ENCODE measurements at places on chromosomes 5 and 9. TPM values are rescaled to one million over a fixed set of nuclear protein-coding genes. Genes with fewer than 3 reads are reported as not detected.

Gene ITGA1
- total RNA-seq, result 0.37 TPM

GRCh38 chr5:164672205-164672604 lies 1166.8 kb downstream of the MAT2B start:
- H3K4me1 ChIP-seq, result no peaks in the 10 kb centered on the region
- H3K27ac ChIP-seq, result no peak overlapping the region
- no peak for DNase-seq

Gene CTSV
- 0.17 TPM for total RNA-seq

- no peak for DNase-seq
- H3K27ac ChIP-seq, result no peak overlapping the region
- H3K36me3 ChIP-seq, result no peaks in the 10 kb centered on the region
- H3K27me3 ChIP-seq, result peaks cover 11% of the 10 kb centered on the region
Observed at GRCh38 chr5:132224716-132225115, 2.9 kb downstream of the P4HA2 start.

GRCh38 chr5:172782169-172783039 lies 11.4 kb upstream of the DUSP1 start:
- DNase-seq, result no peak
- peaks cover 10% of the 10 kb centered on the region for H3K4me1 ChIP-seq
- no peak overlapping the region for H3K27ac ChIP-seq

DNA sequence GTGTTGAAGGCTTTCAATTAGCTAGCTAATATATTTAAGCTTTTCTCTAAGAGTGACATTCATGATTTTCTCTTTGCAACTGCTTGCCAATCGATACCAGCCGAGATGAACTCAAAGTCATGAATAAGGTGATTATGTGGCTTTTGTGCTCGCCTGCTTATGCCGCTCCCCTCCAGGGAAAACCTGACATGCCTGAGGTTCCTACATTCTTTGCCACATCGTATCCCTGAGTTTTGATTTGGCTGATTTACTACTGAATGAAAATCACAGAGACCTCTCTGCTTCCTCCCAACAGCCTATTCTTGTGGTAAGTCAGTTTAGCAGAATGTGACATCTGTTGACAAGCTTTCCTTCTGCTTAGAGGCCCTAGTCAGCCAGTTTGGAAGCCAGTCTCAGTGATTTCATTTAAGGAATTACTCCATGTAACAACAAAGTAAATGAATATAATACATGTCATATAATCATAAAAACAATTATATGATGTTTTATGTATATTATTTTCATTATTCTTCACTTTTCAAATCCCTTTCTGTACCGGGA lies 513.4 kb downstream of the CSNK1G3 start:
- H3K4me3 ChIP-seq, result no peak overlapping the region
- H3K27ac ChIP-seq, result no peak overlapping the region
- H3K27me3 ChIP-seq, result no peaks in the 10 kb centered on the region
- DNase-seq, result no peak
- no peaks in the 10 kb centered on the region for H3K4me1 ChIP-seq

Gene CTNND2
- total RNA-seq, result not detected

DNA sequence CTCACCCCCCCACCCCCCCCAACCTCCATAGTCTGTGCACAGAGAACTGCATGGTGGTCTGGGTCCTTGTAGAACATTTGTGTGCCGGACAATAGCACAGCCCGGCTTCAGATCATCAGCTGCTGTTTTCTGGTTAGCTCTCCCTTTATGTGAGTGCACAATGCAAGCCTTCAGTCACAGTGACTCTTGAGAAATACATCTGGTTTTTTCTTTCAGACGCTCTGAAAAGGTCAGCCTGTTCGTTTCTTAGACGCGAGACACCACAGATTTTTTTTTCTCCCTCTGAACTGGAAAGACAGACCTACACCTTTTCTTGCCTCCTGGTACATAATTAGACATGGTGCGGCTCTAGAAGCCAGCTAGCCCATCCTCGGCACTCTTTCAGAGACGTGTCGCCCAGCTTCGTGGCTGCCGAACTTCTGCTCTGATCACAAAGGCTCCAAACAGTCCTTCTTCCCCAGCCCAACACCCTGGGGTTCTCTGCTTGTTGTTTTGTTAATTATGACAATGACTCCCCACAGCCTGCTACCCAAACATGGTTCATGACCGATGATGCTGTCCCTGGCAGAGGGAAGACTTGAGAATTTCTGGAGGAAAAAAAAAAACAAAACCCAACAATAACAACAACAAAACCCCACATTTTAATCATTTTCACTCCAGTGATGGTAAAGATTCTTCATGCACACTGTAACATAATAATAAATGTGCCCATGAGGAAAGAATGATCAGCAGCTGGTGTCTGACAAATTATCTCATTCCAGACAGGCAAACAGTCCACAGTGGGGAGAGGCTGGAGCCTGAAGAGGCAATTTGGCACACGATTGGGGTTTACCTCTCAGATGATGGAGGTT lies 241.4 kb upstream of the ZNF462 start:
- no peak overlapping the region for H3K4me3 ChIP-seq
- no peak overlapping the region for H3K27ac ChIP-seq
- no peaks in the 10 kb centered on the region for H3K4me1 ChIP-seq
- no peaks in the 10 kb centered on the region for H3K36me3 ChIP-seq
- DNase-seq, result no peak

DNA sequence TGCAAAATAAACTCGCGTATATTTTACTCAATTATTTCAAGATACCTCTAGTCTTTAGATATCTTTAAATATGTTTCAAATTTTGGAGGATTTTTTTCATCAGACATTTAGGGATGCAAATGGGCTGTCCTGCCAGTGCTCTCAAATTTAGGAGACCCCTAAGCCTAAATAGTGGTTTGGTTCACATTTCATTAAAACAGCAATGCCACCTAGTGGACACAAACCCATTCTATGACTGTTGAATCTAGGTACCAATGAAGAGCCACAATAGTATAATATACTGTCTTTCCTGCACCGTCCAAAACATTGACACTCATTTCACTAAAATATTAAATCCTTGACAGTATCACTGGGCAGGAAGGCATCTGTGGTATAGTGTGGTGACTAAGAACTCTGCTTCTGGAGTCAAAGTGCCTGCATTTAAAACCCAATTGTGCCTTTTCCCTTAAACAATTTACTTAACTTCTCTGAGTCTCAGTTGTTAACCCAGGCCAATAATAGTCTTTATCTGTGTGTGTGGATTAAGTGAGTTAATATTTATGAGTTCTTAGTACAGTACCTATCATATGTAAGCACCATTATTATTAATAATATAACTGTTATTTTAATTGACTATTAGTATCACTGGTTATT lies 148.0 kb downstream of the RORB start:
- H3K36me3 ChIP-seq, result no peaks in the 10 kb centered on the region
- no peak overlapping the region for H3K27ac ChIP-seq
- DNase-seq, result no peak
- no peaks in the 10 kb centered on the region for H3K27me3 ChIP-seq

Gene ADRB2
- 1.0 TPM for total RNA-seq

- peaks cover 7% of the 10 kb centered on the region for H3K27me3 ChIP-seq
- no peak for DNase-seq
- no peak overlapping the region for H3K4me3 ChIP-seq
- no peaks in the 10 kb centered on the region for H3K36me3 ChIP-seq
Observed at GRCh38 chr5:31635446-31635845, 3.5 kb upstream of the PDZD2 start.

- no peak overlapping the region for H3K27ac ChIP-seq
- DNase-seq, result no peak
- H3K27me3 ChIP-seq, result no peaks in the 10 kb centered on the region
- no peaks in the 10 kb centered on the region for H3K4me1 ChIP-seq
- H3K36me3 ChIP-seq, result no peaks in the 10 kb centered on the region
Observed at GRCh38 chr5:152389208-152389849, 15.8 kb downstream of the NMUR2 start.

Gene IRGM
- total RNA-seq, result 1.8 TPM

DNA sequence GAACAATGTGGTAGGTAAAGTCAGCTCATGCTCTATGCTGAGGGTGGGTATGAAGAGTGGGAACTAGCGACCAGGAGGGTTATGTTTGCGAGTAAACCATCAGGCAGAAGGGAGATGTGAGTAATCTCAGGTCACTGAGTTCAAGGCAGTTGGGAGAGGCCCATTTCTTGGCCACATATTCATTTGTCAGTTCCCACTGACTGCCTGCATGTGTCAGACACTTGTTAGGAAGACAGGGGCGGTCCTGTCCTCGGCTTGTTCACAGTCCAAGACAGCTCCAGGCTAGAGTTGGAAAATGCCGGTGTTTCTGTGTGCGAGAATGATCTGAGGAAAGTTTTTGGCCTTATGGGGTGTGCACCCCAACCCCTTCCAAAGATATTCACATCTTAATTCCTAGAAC lies 48.6 kb upstream of the GDNF start:
- no peak overlapping the region for H3K27ac ChIP-seq
- DNase-seq, result no peak
- no peaks in the 10 kb centered on the region for H3K4me1 ChIP-seq

DNA sequence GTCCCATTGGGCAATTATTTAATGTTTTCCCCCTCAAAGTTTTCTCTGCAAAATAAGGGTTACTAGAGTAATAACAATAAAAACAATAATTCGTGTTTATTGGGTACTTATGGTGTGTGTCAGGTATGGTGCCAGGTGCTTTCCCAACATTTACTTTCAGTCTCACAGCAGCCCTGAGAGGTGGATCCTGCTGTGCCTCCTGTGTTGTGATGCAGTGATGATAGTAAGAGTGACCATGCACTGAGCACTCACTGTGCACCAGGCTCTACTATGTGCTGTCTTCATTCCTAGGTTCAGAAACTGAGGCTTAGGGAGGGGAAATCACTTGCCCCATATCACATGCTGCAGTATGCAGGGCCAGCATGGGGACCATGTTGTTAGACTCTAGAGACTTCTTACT lies 15.5 kb downstream of the OTULINL start:
- no peaks in the 10 kb centered on the region for H3K27me3 ChIP-seq
- peaks cover 10% of the 10 kb centered on the region for H3K36me3 ChIP-seq
- peak overlapping the region; percentile 87 for H3K4me3 ChIP-seq
- DNase-seq, result no peak
- H3K27ac ChIP-seq, result no peak overlapping the region
- peaks cover 63% of the 10 kb centered on the region for H3K4me1 ChIP-seq

Gene WNT8A
- not detected for total RNA-seq
